ENCODE measurements at places on chromosomes 11 and 22.

DNA sequence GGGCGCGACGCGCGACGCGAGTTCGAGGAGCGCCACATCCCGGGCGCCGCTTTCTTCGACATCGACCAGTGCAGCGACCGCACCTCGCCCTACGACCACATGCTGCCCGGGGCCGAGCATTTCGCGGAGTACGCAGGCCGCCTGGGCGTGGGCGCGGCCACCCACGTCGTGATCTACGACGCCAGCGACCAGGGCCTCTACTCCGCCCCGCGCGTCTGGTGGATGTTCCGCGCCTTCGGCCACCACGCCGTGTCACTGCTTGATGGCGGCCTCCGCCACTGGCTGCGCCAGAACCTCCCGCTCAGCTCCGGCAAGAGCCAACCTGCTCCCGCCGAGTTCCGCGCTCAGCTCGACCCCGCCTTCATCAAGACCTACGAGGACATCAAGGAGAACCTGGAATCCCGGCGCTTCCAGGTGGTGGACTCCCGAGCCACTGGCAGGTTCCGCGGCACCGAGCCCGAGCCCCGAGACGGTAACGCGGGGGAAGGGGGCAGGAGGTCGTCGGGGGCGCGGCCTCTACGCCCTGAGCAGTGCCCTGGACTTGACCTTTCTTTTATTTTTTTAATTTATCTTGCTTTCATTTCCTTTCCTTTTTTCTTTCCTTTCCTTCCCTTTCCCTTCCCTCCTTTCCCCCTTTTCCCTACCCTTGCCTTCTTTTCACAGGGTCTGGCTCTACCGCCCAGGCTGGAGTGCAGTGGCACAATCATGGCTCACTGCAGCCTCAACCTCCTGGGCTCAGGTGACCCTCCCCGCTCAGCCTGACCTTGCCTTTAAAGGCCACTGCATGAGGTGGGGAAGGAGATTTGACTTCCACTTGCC is 5.0 kb downstream of the MPST start:
- DNase-seq: no peak

- no peak for DNase-seq
Observed at GRCh38 chr11:63589000-63589399, 25.2 kb downstream of the PLAAT3 start.

DNA sequence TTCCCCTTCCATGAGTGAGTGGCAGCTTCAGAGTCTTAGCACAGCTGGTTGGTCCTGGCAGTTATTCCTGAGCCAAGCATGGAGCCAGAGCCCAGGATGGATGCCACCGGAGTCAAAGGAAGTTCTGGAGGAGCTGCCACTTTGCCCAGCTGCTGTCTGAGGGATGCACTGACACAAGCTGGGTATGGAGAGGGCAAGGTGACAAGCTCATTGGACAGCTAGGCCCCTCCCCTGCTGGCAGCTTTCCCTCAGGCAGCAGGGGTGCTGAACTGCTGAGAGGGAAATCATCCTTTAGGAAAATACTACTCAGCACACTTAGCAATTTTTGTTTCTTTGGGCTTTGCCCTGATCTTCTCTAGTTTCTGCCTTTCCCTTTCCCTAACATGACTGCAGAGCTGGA is 99.3 kb upstream of the SESN3 start:
- DNase-seq: no peak

GRCh38 chr22:20455709-20456063 is 18.1 kb upstream of the SCARF2 start:
- no peak for DNase-seq

GRCh38 chr11:69231466-69232018 is 62.4 kb upstream of the MYEOV start:
- no peak for DNase-seq

DNA sequence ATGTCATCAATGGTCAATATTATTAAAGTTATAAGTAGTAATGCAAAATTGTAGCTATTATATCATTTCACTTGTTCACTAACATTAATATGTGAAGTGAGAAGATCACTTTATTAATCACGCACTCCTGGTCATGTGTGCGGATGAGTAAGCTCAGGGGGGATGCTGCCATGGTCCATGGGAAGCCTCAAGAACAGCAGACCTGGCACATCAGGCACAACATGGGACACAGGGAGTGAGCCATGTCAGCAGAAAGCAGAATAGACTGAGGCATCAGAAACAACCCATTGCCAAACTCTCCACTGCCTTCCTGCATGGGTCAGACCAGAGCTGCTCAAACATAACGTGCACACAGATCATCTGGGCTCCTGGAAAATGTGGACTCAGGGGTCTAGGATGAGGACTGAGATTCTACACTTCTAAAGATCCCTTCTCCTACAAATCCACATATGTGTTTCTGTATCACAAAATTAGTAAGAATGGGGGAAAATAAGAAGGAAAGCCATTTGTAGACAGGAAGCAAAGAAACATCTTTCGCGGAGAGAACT is 63.8 kb upstream of the VPREB1 start:
- no peak for DNase-seq

DNA sequence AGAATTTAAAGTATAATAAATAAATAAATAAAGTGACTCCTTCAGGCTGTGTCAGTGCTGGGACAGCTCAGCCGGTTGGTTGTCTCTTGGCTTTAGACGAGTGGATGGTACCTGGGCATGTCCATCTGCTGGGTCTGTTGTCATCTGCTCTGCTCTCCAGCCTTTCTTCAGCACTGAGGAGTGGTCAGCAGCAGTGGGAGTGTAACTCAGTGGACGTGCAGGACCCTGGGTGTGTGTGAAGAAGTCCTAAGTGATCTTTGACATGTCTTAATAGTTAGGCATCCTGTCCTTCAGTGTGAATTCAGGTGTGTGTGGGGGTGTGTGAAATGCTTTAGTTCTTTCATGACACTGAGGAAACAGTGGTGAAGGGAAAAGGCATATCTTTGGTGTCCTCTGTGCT is 24.3 kb downstream of the AMOTL1 start:
- DNase-seq: no peak

- no peak for DNase-seq
Observed at GRCh38 chr22:24247011-24247507, 2.2 kb upstream of the GGT5 start.

DNA sequence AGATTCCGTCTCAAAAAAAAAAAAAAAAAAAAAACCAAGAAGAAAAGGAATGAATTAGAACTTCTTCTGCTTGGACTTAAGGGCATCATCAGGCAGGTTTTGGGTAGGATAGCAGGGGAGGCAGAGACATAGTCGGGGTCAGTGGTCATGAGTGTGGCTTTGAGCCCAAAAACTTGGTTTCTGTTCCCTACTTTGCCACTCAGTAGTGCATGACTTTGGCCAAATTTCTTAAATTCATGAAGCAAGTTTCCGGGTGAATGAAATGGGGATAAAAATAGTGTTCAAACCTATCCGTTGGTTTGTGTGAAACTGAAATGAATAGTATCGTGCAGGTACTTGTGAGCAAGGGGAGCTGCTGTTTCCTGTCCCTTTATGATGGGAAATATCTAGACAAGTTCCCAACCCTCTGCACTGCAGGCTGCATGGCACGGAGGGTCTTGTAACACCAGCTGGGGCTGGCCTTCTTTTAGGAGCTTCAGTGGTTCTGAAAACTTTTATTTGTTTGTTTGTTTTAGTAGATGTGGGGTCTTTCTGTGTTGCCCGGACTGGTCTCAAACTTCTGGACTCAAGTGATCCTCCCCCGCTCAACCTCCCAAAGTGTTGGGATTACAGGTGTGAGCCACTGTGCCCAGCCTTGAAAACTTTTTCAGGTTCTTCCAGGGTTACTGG is 18.4 kb downstream of the NEAT1 start:
- no peak for DNase-seq

- DNase-seq: no peak
Observed at GRCh38 chr11:43359422-43359818, 700 bp downstream of the TTC17 start.

- no peak for DNase-seq
Observed at GRCh38 chr11:63537293-63538101, 889 bp downstream of the PLAAT4 start.

- no peak for DNase-seq
Observed at GRCh38 chr11:128827191-128827893, 39.8 kb downstream of the KCNJ1 start.

DNA sequence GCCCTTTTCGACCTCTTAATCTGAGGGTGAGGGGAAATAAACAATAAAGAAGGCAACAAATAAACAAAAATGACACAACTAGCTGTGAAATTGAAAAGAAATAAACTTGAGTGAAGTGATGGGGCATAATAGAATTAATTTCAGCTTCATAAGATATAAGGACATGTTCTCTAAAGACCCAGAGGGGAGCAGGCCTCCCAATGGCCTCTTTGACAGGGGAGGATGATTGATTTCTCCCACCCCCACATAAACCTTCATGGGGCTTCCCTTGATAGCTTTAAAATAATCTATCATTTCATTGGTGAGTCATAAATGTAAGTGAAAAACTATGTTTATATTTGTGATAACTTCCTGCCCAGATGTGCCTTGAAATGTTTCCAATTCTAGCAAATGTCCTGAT is 226.3 kb upstream of the RAG2 start:
- no peak for DNase-seq

- no peak for DNase-seq
Observed at GRCh38 chr11:1953489-1954266, 6.5 kb downstream of the MRPL23 start.

DNA sequence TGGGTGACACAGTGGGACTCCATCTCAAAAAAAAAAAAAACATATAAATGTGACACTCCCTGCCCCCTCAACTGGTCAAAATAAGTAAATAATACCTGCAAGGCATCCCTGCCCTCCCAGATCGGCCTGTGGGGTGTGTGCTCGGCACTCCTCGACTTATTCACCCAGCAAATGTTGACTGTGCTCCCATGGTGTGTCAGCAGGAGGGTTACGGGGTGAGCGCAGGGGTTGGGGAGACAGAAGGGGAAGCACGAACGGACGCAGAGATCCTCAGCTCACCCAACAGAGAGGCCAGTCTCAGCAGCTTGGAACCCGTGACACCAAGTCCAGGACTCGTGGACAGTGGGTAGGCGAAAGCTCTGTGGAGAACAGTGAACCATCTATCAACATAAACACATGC is 1.6 kb upstream of the ADM2 start:
- no peak for DNase-seq

GRCh38 chr11:33383075-33383919 is 126.1 kb downstream of the HIPK3 start:
- no peak for DNase-seq

Data from caudate nucleus (tissue), 63 donors.